Activated naive CD4-positive, alpha-beta T cell treated with anti-CD3 and anti-CD28 coated beads, Interleukin-2, amount 50 U/mL, for 72 hours (primary cell): ENCODE measurements at places on chromosomes 5 and 9. TPM values are rescaled to one million over a fixed set of nuclear protein-coding genes. Genes with fewer than 3 reads are reported as not detected.

GRCh38 chr5:50889790-50890189, 223.4 kb downstream of the PARP8 start:
- no peak for DNase-seq

GRCh38 chr5:62460578-62460983, 48.0 kb downstream of the IPO11 start:
- no peak for DNase-seq

GRCh38 chr9:102405218-102405867, 589.8 kb upstream of the CYLC2 start:
- DNase-seq = no peak

- DNase-seq = no peak
Observed at GRCh38 chr9:115590011-115590410, 472.1 kb upstream of the TNC start.

GRCh38 chr5:93071710-93072109, 509.3 kb downstream of the NR2F1-AS1 start:
- DNase-seq = no peak

- no peak for DNase-seq
Observed at GRCh38 chr5:166810721-166811120, 1480.7 kb upstream of the WWC1 start.

- peak; percentile 65 for DNase-seq
Observed at GRCh38 chr5:172370648-172371545, 83.4 kb downstream of the SH3PXD2B start.

GRCh38 chr5:76805821-76806505, 12.9 kb upstream of the F2RL1 start:
- no peak for DNase-seq

DNA sequence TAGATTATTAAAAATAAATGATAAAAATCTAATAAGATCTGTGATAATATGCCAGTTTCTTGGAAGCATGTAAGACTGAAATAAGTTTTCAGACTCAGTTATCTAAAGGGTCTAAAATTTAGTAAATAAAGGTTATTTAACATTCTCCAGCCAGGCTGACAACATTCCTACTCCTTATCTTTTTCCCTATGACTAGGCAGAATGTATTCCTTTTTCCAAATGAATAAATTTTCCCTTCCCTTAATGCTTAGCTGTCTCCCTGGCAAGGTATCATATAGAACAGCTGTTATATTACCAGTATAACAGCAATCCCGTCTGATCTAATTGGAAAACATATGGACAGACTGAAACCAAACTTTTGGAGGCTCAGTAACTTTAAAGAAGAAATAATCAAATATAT, 13.0 kb downstream of the MEGF9 start:
- DNase-seq = no peak

The TMEM174 gene
- total RNA-seq = not detected

The GMCL2 gene
- total RNA-seq = not detected

The PCDHGB4 gene
- not detected for total RNA-seq
